A549 treated with DMSO at 1 μM for 4 hours (cell line): ENCODE measurements at places on chromosomes 11 and 22. TPM values are rescaled to one million over a fixed set of nuclear protein-coding genes. Genes with fewer than 3 reads are reported as not detected.

PIWIL4 gene
- total RNA-seq: 0.15 to 0.44 TPM (median 0.21 TPM) in 4 of 5 replicates, not detected in the other

PARVG gene
- not detected in 5 replicates for total RNA-seq

NRXN2 gene
- total RNA-seq: 0.13 to 1.1 TPM (median 0.34 TPM) in 5 replicates

GTSE1 gene
- total RNA-seq: 23.7 to 36.6 TPM (median 35.3 TPM) in 5 replicates

FXYD6 gene
- 0.17 to 0.52 TPM (median 0.23 TPM) in 5 replicates for total RNA-seq

CDON gene
- total RNA-seq: 2.0 to 4.1 TPM (median 3.4 TPM) in 5 replicates

OR52N4 gene
- not detected in 5 replicates for total RNA-seq

APOL4 gene
- 0.09 TPM in 1 of 5 replicates, not detected in the others for total RNA-seq

MICAL2 gene
- 86.9 to 120 TPM (median 99.2 TPM) in 5 replicates for total RNA-seq

SMIM35 gene
- not detected in 5 replicates for total RNA-seq

DEFB131B gene
- not detected in 5 replicates for total RNA-seq

FCHSD2 gene
- 9.2 to 15.4 TPM (median 12.6 TPM) in 5 replicates for total RNA-seq
